ENCODE measurements at places on chromosomes 3 and 15.

DNA sequence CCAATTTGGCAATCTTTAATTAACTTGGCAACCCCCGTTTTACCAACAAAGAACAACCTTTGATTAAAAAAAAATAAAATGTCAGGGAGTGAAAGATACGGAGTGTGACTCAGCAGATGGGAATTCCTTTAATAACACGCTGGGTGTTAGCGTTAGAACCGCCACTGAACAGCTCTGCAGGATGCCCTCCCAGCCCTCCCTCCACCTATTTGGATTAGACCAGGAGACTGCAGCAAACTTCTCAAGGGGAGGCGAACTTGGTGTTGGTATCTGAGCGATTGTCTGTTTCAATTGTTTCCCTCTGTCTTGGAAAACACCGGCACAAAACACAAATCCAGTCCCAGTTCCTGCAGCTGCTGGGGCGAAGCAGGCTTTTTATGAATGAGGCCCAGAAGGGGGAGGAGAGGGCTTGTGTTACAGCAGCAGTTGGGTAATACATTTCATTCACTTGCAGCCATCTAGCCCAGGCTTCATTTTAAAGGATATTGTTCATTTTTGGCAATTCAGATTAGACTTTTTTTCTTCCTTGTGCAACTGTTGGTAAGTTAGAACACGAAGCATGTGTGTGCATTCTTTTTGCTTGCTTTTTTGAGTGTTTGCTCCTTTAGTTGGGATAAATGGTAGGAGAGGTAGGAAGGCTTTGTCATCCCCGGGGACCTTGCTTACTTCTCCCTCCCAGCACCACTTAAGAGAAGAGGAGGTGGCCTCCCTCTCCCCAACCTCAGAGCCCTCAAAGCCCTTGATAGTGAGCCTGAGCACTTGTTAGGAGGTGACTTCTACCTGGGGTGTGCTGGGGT lies 152.3 kb downstream of the IGF1R start:
- DNase-seq = no peak

GRCh38 chr3:129650256-129650872 lies 43.9 kb upstream of the PLXND1 start:
- peak; percentile 49 for DNase-seq

- no peak for DNase-seq
Observed at GRCh38 chr3:116306720-116307119, 138.6 kb downstream of the LSAMP start.

- no peak for DNase-seq
Observed at GRCh38 chr3:1623896-1624295, 474.8 kb upstream of the CNTN4 start.
